ENCODE measurements at places on chromosomes 13 and 19.

- DNase-seq: peak; percentile 49
These were observed 3.3 kb upstream of the GPR183 start for GRCh38 chr13:99310382-99311031.

- no peak for DNase-seq
These were observed 111.7 kb downstream of the GNG7 start for GRCh38 chr19:2590630-2591399.

GRCh38 chr19:47391510-47392223, 27.7 kb downstream of the MEIS3 start:
- peak; percentile 88 for DNase-seq

GRCh38 chr19:49591731-49592485, 926 bp downstream of the PRR12 start:
- peak; percentile 47 for DNase-seq

GRCh38 chr13:46313432-46314257, 73.4 kb downstream of the RUBCNL start:
- no peak for DNase-seq

- no peak for DNase-seq
These were observed 530.0 kb downstream of the RFC3 start for GRCh38 chr13:34347784-34348573.

DNA sequence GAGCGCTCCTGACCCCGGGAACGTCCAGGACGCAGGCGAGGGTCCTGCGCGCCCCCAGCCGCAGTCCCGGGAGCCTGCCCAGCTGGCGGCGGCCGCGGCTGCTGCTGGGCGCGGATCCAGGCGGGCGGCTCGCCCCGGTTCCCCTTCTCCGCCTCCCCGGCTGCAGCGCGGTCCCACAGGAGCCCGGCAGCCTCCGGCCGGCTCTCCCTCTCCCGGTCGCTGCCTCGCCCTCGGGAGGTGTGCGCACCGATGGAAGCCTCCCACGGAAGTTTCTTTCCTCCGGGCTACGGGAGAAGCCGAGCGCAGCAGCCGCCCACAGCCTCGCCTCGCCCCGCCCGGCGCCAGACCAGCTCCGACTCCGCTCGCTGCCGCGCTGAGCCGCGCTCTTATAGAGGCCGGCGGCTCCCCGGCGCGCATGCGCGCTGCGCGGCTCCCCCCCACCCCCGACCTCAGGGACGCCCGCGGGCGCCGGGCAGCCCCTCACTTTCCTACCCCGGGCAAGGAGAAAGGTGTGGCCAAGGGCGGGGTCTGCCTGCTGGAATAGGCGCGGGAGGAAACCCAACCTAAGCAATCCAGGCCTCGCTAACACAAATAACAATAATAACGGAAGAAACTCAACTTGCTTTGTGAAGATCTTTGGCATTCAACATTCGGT, at the start of gene SHISA2:
SHISA2 (minus strand) TSS at position 360 of the 655 bp plus-strand sequence. CDS start 1,041 bp downstream, outside the sequence.
- peak; percentile 90 for DNase-seq

- peak; percentile 54 for DNase-seq
These were observed 344.1 kb downstream of the RFC3 start for GRCh38 chr13:34161931-34162543.

- no peak for DNase-seq
These were observed 25.4 kb downstream of the RAB20 start for GRCh38 chr13:110536006-110536693.

GRCh38 chr13:44680746-44681355, 104.7 kb upstream of the TSC22D1 start:
- DNase-seq: no peak

GRCh38 chr13:21534760-21535159, 69.2 kb downstream of the MICU2 start:
- DNase-seq: no peak

DNA sequence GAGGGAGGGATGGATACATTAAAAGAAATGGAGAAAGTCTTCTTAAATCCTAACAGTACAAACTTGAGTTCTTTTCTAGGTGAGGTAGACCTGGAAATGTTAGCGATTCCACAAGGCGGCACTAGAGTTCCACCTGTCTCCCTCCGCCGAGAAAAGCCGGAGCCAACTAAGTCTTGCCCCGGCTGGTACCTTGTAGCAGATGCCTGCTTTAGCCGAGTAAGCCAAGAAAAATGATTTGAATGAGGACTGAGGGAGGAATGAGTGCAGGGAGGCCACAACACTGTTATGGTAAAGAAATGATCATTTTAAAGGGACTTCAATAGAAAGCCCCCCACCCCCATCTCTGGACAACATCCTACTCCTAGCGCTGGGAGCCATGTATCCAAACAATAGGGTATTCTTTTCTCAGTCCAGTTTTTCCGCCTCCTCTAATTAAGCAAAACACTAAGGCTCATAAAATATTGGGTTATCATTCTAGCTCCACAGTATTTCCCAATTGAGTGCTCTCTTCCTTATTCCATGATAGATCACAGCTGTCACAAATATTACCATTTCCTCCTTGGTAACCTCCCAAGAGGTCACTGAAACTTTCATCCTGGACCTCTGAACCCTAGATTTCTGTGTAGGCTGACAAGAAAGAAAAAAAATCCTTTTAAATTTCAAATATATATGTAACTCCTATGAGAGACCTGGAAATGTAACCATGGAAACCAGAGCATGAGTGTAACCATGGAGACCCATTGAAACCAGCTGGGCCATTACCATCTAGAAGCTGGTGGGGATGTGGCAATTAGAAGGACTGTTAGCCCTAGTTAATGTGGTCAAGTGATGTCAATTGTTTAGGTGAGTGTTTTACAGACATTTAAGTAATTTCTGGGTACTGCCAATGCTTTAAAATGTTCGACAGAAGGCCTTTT, 58.3 kb downstream of the GPALPP1 start:
- DNase-seq: peak; percentile 89

- DNase-seq: no peak
These were observed 299.5 kb downstream of the ZNF536 start for GRCh38 chr19:30671622-30672051.

GRCh38 chr19:42291435-42291810, 10.5 kb upstream of the PRR19 start:
- DNase-seq: no peak

GRCh38 chr19:38340927-38341326, 5.3 kb downstream of the CATSPERG start:
- no peak for DNase-seq

GRCh38 chr19:7867092-7867844, 6.9 kb downstream of the PRR36 start:
- DNase-seq: no peak

- DNase-seq: no peak
These were observed 12.0 kb downstream of the DLEU7 start for GRCh38 chr13:50831512-50831911.

GRCh38 chr13:45209229-45209628, 8.4 kb upstream of the KCTD4 start:
- no peak for DNase-seq

DNA sequence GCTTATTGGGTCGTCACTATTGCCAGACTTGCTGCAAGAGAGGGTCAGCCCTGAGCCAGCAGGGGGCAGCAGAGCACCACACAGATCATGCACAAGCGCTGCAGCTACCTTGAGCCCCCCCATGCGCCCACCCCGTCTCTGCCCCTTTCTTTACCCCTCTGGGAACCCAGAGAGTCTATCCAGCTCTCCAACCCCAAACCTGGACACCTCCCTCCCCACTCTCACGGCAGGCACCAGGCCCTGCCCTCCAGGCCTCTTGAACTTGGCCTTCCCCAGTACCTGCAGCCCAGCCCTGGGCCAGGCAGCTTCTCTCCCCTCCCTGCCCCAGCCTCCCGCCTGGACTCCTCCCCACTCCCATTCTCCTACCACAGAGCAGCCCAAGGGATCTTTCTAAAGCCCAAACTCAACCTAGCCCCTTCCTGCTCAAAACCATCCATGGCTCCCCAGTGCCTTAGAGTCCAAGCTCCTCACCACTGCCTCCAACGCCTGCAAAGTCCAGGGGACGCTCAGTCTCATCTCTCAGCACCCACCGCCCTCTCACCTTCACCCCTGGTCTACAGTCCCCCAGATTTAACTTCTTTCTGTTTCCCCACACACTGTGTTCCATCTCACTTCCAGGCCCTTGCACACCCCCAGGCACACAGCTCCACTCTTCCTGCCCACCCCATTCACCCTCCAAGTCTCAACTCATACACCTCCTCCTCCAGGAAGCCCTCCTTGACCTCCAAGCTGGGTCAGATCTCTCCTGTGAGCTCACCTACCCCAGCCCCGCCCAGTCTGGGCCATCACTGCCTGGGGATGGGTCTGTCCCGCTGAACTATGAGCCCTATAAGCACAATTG, 9.4 kb upstream of the CEACAM16 start:
- peak; percentile 77 for DNase-seq

DNA sequence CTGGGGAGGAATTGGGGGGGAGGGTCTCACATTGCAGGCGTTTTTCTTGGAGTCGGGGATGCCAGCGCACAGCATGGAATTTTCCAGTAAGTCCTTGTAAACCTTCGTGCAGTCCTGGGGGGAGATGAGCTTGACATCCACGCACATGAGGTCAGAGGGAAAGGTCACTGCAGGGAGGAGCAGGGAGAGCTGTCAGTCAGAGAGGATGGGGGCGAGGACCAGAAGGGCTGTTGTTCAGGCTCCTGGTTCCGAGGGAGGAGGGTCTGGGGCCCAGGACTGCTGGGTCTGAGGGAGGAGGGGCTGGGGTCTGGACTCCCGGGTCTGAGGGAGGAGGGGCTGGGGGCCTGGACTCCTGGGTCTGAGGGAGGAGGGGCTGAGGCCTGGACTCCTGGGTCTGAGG, 4.0 kb downstream of the KLK7 start:
- no peak for DNase-seq

GRCh38 chr13:44920013-44920412, 69.3 kb downstream of the NUFIP1 start:
- no peak for DNase-seq

GRCh38 chr19:6495947-6496346, 6.2 kb downstream of the TUBB4A start:
- DNase-seq: no peak

DNA sequence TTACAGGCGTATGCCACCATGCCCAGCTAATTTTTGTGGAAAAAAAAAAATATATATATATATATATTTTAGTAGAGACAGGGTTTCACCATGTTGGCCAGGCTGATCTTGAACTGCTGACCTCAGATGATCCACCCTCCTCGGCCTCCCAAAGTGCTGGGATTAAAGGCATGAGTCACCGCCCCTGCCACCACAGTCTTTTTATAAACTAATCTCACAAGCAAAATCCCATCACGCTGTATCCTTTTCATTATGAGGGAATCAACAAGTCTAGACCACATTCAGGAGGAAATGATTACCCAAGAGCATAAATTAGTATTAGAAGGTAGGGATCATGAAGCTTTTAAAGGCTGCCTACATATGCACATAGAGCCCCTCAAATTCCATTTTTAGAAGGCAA, 210.6 kb upstream of the NBEA start:
- no peak for DNase-seq

DNA sequence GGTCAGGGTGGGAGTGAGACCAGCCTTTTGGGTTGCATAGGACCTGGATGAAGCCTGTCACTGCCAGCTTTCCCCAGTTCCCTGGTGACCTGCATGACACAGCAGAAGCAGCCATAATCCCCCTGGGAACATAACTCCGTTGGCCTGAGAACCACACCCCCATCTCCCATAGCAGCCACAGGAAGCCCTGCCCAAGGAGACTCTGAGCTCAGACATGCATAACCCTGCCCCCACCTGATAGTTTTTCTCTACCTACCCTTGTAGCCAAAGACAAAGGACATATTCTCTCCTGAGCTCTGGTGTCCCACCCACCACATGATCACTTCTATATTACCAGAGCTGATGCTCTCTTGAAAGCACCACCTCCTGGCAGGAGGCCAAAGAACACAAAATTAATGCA, 413.5 kb upstream of the HTR2A start:
- DNase-seq: no peak

DNA sequence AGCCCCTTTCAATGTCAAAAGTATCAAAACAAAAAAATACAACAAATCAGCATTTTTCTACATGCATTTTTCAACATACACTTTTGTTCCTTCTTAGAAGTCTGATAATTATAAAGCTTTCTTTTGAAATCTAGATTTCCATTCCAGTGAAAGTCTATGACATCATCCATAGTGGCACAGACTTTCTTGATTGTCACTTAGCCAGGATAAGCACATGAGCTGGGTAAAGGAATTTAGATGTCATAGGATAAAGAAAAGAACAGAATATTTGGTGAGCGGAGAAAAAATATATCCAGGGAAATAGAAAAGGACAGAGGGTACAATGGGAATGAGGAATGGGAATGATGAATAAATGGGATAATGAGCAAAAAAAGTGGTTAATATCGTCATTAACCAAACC, 15.1 kb upstream of the TRPC4 start:
- DNase-seq: no peak

DNA sequence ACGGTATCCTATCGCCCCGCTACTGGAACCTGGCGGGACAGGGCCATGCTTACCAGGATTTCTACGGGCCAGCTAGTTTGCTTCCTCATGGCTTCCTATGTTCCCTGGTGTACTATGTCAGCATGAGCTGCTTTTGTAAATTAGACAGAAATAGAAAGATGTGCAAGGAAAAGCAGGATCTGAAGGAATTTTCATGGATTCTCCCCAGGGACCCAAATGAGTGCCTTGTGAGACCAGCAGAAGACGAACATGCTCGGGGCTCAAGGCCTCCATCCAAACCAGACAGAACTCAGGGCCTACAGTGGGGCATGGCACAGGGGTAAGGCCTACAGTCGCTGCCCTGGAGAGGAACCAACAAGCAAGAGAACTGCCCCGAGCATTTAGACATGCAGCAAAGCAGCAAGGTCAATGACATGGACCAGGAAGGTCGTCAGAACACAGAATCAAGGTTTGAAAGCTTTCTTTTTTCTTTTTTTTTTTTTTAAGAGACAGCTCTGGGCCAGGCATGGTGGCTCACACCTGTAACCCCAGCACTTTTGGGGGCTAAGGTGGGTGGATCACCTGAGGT, 17.3 kb downstream of the EPS15L1 start:
- no peak for DNase-seq

DNA sequence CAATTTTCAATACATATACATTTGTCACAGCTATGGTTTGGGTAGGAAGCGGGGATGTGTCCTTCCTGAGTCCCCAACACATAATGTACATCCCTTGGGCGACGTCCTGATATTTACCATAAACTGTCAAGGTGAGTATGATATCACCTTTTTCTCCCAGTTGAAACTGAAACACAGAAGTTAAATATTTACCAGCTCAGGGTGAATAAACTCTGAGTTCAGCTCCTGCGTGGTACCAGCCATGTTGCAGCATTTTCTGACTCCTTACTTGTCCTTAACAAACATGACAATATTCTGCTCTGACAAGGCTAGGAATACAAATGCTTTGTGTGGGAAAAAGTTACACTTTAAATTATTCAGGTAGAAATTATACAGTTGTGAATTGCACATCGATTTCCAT, 294.2 kb downstream of the TEX29 start:
- DNase-seq: no peak

- no peak for DNase-seq
These were observed 502 bp downstream of the NECTIN2 start for GRCh38 chr19:44846455-44847143.

DNA sequence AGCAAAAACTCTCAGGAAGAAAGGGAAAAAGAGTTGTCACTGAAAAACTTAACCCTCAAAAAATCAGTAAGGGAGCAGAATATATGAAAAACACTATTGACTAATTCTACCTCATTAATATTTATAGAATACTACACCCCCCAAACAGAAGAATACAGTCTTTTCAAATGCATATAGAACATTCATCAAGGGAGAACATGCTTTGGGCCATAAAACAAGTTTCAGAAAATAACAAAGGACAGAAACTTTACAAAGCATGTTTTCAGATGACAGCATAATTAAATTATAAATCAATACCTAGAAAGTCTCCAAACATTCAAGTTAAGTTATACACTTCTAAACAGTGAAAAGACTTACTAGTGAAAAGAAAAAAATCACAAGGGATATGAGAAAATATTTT, 30.5 kb downstream of the SOHLH2 start:
- DNase-seq: no peak

GRCh38 chr19:31499281-31500196, 150.3 kb upstream of the TSHZ3 start:
- DNase-seq: no peak
